Amygdala (tissue), 56 donors: ENCODE measurements at places on chromosomes 5 and 9.
A peak's percentile ranks its signal among the peaks of the same experiment; 100 is the strongest.

DNA sequence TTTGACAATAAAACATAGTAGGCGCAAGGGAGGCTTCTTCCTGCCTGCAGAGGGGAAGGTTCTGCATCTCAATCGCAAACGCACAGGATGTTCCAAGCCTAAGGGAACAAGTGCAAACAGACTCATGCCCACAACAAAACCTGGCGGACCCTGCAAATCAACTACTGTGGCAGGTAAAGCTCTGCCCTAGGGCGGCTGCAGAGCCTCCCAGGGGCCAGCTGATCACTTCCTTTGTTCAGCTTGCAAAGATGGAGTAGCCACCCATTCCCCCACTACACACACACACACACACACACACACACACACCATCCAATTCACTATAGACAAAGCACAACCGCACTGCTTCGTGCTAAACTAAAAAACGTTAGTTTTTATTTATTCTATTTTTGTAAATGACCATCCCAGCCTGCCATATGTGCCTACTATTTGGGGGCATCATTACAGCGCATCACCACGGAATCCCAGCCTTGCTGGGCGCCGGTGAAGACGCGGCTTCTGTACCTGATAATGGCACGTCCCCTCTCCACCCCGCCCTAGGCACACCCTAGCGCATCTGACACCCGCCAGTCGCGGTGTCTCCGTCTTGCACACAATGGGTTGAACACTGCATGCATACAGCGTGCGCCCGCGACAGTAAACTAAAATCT, 57.6 kb downstream of the DPYSL3 start:
- peak; percentile 69 for DNase-seq

GRCh38 chr5:124599028-124599973, 147.1 kb downstream of the ZNF608 start:
- no peak for DNase-seq

DNA sequence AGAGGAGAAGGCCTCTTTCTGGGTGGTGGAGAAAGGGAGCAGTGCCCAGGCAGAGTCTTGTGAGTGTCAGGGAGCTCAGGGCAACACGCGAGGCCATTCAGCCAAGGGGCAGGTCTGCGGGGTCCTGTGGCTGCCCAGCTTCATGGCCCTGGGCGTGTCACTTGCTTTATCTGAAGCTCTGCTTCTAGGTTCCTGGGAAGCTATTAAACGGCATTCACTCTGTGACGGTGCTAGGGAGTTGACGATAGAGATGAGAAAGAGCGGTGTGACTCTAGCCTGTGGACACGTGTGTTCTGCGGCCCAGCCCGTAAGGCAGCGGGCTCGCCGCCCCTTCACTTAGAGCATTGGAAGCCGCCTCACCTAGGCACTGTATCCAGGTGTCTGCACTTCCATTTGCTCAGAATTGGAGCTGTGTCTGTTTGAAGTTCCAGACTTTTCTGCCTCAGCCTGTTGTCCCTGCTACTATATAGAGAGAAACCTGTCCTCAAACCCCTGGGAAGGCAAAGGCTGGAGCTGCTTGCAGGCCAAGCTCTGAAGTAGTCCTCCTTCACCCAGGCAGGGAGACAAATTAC, 88.3 kb downstream of the PHF2 start:
- DNase-seq, result no peak

- no peak for DNase-seq
These were observed 5.1 kb downstream of the FLT4 start for GRCh38 chr5:180644129-180644824.

DNA sequence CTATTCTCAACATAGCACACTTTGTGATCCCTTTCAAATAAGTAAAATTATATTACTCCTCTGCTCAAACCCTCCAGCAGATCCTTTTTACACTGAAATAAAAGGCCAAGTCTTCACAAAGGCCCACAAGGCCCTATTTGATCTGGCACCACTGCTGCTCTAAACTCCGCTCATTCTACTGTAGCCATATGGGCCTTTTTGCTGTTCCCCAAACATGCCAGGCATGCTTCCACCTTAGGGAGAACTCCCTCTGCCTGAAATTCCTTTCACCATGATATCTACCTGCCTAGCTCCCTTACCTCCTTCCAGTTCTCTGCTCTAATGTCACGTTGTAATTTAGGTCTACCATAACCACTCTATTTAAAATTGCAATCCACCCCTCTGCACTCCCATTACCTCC, 28.3 kb downstream of the NRG2 start:
- DNase-seq, result no peak

DNA sequence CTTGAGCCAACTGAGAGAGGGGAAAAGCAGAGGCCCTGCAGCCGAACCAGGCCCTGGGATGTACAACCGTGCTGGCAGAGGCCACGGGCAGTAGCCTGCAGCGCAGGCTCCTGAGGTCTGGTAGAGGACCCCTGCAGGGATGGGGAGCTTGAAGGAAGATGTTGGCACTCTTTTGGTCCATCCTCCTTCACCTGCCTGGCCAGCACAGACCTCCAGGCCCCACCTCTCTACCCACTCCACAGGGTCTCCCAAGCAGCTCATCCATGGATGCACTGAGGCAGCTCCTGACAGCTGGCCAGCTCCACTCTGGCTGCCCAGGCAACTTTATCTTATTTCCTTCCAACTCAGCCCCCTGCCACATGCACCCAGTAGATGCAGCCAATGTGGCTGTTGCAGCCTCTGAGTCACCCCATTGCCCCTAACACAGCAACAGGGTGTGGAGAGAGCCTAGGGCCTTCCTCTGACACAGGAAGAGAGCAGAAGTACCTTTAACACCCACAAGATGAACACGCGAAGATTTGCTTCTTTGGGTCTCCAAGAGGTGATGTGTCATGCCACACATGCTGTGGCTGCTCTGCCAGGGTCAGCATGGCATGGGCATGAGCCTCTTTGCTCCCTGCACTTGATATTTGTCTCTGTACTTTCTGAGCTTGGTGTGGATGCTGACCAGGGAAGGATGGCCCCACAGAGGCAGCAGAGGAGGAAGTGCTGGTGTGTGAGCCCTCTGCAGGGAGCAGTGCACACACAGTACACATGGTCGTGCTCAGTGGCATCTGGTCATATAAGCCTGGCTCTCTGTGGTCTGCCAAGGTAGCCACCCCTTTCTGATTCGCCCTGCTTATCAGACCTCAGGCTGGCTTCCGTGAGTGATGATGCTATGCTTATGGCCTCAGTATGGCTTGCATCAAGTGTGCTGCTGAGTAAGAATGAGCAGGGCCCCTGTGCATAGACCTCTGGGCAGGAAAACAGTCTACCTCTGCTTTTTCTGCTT, 117.2 kb downstream of the NRG2 start:
- DNase-seq, result no peak

DNA sequence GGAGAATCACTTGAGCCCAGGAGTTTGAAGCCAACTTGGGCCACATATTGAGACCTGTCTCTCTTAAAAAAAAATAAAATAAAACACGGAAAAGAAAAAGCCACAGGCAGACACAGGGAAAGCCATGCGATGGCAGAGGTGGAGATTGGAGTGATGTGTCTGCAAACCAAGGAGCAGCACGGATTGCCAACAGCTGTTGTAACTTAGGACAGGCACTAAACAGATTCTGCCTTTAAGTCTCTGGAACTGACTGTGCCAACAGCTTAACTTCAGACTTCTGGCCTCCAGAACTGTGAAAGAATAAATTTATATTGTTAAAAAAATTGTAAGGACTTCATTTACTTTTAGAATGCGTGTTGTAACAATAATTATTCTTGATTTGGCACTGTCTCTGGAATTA, 318.5 kb upstream of the CHD1 start:
- DNase-seq, result no peak

- no peak for DNase-seq
These were observed 119.0 kb downstream of the ZCCHC7 start for GRCh38 chr9:37239224-37239859.

DNA sequence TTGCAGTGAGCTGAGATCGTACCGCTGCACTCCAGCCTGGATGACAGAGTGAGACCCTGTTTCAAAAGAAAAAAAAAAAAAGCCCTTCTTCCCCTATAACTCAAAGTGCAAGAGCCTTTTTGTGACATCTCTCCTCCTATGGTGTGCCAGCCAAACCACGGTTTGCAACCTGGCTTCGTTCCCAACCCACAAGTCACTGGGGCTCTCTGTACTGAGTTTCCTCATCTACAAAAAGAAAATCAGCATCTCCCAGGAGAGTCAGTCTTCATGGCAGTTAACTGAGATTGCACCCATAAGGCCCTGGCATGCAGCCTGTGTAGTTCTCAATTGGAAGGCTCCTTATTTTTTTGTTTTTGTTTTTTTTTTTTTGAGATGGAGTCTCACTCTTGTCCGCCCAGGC, 14.8 kb downstream of the ODF2 start:
- DNase-seq, result no peak

DNA sequence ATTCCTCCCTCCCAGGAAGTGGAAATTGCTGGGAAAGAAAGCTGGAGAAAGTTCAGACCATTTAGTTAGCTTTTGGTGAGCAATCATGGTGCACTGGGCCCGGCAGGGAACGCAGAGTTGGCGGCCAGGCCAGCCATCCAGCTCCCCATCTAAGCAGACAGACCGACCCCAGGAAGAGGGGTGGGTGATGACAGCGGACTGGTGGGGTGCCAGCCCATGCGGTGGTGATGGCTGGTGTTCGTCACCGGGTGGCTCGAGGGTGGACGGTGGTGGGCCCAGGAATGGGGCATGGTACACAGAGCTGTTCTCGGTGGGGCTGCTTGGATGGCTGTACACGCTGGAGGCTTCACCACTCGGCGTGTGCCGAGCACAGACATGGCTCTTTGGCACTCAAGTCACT, 85.6 kb upstream of the ARAP3 start:
- DNase-seq, result no peak

GRCh38 chr5:174371600-174372094, 326.1 kb downstream of the NSG2 start:
- DNase-seq, result no peak

GRCh38 chr5:66981266-66982055, 215.1 kb downstream of the CD180 start:
- DNase-seq, result no peak

- DNase-seq, result no peak
These were observed 140.5 kb downstream of the MUSK start for GRCh38 chr9:110809038-110809595.

GRCh38 chr9:131395157-131396098, 1.5 kb downstream of the PRRC2B start:
- DNase-seq, result no peak

GRCh38 chr9:125878164-125878631, 131.0 kb downstream of the PBX3 start:
- DNase-seq, result no peak

- DNase-seq, result no peak
These were observed 165.1 kb upstream of the SLC30A5 start for GRCh38 chr5:68928617-68929302.

- DNase-seq, result no peak
These were observed 171.9 kb downstream of the FBN2 start for GRCh38 chr5:128366147-128366546.

GRCh38 chr5:137199966-137200365, 299.2 kb downstream of the SPOCK1 start:
- no peak for DNase-seq

DNA sequence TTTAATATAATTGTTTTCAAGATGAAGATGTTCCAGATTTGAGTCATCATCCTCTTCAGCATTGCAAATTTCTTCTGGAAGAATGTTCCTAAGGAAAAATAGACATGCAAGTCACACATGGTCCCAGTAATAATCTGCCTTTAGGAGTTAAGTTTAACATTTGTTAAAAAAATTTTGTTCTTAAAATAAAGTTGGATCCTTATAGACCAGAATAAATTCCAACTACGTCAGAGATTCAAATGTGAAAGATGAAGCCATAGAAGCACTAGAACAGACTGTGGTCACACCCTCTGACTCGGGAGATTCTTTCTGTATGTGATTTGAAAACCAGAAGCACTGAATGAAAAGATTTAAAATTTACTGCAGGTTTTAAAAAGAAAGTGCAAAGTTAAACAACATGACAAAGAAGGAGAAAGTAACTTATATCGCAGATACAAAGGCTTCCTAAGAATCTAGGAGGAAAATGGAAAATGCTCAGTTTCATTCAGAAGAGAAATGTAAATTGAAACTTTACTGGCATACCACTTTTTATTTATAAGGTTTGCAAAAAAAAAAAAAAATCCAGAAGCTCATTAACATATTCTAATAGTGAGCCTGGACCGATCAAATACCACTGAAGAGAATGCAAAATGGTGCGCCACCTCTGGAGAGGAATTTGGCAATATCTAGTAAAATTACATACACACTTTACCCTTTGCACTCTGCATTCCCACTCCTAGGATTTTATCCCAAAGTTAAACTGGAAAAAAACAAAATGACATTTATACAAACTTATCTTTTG, 14.3 kb upstream of the ASPN start:
- DNase-seq, result no peak

DNA sequence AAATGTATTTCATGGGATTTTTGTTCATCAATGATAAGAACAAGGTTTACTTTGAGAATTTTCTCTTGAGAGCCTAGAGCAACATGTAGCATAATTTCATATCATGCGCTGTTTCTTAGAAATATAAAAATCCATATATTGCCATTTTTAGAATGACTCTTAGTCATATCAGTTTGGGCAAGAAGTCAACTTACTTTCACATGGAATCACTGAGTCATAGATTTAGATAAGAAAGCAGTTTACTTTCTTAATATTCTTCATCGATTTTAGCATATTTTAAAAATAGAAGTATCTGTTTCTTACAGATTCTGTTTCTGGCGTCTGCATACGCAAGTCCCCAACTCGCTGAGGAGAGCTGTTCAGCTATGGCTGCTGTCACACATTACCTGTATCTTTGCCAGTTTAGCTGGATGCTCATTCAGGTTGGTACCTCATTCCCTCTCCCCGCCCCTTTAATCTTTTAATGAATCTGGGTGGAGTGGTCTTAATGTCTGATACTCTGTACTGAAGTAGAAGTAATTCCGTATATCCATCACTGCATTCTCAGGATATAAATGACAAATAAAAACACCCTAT, 406.6 kb downstream of the ADGRV1 start:
- no peak for DNase-seq

DNA sequence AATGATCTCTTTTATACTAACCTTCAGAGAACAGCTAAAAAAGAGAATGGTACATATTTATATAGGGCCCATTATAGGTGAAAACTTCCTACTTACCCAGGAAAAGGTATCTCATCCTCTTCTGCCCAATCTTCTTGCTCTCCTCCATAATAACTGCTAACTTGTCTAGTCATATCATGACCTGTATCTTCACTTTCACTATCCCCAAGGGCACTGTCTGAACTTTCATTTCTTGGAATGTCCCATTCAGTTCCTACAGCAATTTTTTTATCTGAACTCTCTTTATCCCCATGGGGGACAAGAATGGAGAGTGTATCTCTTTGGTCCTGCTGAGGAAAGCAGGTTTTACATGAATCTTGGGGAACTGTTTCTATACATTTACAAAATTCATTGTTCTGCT, 36.4 kb upstream of the RAPGEF6 start:
- DNase-seq, result no peak
